ENCODE measurements at places on chromosomes 2 and 18. TPM values are rescaled to one million over a fixed set of nuclear protein-coding genes. Genes with fewer than 3 reads are reported as not detected.

FIGN gene
- total RNA-seq: 5.8 TPM

GAD1 gene
- 6.7 TPM for total RNA-seq

TIA1 gene
- 116 TPM for total RNA-seq

CPO gene
- total RNA-seq: not detected

PRKAG3 gene
- total RNA-seq: not detected

SCN2A gene
- total RNA-seq: 0.29 TPM

Data from RPMI7951 (cell line).